ENCODE measurements at places on chromosomes 1 and 21.
A peak's percentile ranks its signal among the peaks of the same experiment; 100 is the strongest.

DNA sequence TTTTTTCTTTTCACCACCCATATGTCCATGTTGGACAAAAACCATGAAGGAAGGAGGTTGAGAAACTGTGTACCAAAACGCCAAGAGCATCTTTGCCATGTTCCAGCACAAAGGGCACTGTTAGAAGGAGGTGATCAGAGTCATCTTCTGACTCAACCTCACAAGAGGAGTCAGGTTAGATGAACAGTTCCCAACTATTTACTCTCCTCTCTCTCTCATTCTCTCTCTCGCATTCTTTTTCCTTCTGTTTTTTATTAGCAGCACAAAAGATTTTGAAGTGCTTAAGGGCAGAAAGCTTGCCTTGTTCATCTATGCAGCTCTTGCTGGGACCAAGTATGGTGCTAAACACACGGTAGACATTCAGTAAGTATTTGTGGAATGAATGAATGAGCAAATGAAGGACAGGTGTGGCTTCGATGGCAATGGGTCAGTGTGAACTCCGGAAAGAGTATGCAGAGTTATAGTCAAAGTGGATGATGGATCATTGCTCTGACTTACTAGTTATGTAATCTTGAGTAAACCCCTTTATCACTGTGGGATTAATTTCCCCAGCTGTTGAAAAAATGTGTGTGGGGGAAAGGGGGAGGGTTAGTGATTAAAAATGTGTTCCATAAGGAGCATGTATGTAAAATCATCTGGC is 33.9 kb downstream of the DDR2 start:
- no peak for DNase-seq

- DNase-seq, result no peak
These were observed 547.9 kb upstream of the TMPRSS15 start for GRCh38 chr21:18951271-18952038.

DNA sequence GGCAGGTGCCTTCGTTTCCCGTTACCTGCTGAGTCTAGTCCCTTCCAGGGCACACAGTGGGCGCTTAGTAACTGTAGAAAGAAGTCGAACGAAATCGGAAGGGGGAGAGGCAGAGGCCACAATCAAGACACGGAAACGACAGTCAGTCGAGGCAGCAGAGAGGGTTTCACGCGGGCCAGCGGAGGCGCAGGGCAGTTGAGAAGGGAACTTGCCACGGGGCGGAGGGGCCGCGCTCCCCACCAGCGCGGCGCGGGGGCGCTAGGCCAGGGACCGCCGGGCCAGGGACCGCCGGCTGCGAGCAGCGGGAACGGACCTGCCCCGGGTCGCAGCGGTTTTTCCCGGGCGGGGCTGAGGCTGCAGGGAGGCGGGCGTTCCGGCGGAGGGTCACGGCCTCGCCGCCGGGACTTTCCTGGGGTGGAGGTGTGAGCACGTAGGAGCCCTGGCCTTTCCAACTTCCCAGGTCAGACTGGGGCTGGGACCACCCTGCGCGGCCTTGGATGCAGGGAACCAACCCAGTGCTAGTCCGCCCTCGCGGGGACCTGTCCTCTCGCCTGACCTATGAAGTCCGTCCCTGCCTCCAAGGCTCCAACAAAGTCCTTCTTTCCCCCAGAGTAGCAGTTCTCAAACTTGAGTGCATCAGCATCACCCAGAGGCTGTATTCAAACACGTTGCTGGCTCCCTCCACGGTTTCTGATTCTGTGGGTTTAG is 150.1 kb upstream of the FGGY start:
- peak; percentile 45 for DNase-seq

DNA sequence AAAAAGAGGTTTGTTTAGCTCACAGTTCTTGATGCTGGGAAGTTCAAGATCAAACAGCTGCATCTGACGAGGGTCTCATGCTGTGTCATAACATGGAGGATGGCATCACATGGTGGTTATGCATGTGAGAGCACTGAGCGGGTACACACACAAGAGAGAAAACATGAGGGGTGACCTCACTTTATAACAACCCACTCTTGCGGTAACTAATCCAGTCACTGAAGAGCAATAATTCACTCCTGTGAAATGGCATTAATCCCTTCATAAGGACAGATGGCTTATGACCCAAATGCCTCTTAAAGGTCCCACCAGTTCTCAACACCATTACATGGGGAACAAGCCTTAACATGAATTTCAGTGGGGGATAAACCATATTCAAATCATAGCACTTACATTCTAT is 23.2 kb upstream of the CHIT1 start:
- no peak for DNase-seq

GRCh38 chr1:15424146-15424667 is 14.0 kb upstream of the CTRC start:
- DNase-seq, result no peak

- no peak for DNase-seq
These were observed 18.7 kb downstream of the ADAMTS5 start for GRCh38 chr21:26948194-26948593.

DNA sequence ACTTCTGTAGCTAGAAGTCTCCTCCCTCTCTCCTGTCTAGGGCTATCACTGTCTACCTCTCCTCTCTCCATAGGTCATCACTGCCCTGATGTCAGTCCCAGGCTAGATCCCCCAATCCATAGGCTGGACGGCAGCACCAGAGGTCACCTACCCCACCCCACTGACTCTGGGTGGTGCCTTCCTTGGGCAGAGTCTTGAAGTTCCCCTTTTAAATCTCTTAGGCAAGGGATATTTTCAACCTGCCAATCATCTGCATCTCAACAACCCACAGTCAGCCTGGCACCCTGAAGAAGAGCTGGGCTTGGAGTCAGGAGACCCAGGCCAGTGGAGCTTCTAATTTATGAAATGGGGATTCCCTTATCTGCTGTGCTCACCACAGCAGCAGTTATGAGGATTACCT is 13.2 kb downstream of the MYBPH start:
- no peak for DNase-seq

DNA sequence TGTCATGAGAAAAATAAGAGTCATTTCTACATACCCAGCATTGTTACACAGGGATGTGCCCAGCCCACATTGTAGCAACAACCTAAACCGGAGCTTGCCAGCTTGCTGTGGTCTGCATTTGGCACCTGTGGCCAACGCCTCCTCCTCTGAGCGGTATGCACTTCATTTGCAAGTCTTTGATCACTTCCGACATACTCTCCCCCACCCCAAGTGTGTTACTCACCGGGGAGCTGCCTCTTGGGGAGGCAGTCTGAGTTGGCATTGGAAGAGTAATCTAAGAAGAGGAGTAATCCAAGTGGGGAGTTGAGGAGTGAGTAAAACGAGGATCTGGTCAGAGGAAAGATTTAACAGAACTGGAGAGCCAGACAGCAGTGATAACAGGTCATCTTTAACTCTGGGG is 3.8 kb downstream of the BCL9 start:
- peak; percentile 94 for DNase-seq

DNA sequence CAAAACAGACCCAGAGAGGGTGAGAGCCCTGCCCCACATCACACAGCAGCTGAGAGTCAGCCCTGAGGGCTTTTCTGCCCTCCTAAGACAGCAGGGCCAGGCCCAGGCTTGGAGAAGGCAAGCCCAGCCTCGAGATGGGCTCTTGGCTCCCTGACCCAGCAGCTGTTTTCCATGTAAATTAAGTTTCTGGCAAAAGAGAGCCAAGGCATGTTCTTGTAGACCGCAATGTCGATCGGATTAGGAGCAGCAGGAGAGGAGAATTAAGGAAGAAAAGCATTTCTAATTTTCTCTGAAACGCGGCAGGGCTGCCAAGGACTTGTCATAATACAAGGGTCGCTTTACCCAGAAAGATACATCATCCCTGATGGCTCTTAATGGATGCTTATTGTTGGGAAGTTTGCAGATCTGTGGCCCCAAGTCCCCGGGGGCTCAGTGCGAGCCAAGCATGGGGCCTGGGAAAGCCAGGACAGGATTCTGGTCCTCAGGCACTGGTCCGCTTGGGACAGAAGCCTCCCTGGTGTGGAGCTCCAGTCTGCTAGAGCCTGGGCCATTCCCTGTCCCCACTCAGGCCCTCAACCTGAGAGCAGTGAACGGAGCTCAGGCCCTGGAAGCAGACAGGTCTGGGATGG is 62.8 kb downstream of the DMRTB1 start:
- DNase-seq, result no peak
